ENCODE measurements at places on chromosomes 6 and 20. TPM values are rescaled to one million over a fixed set of nuclear protein-coding genes. Genes with fewer than 3 reads are reported as not detected.

The PGC gene
- 0.95 TPM for total RNA-seq

The C20orf141 gene
- total RNA-seq = not detected

The CCN6 gene
- total RNA-seq = not detected

The EYA2 gene
- total RNA-seq = 16.9 TPM

The CNR1 gene
- total RNA-seq = 0.79 TPM

The CHRNA4 gene
- total RNA-seq = not detected

The PHACTR1 gene
- total RNA-seq = 7.2 TPM

The ANKEF1 gene
- 5.7 TPM for total RNA-seq

The ULBP2 gene
- 4.1 TPM for total RNA-seq

The TMEM217 gene
- 1.4 TPM for total RNA-seq

The RNF144B gene
- total RNA-seq = 7.6 TPM

The RBM24 gene
- 0.61 TPM for total RNA-seq

The CNPY3 gene
- total RNA-seq = 10.3 TPM

All from esophagus squamous epithelium (tissue), 5 donors.